Stimulated activated CD4-positive, alpha-beta T cell treated with anti-CD3 and anti-CD28 coated beads, Interleukin-1b, Interleukin-23, amount 100 ng/mL, for 1 hour (primary cell): ENCODE measurements at places on chromosomes 7 and 10.
A peak's percentile ranks its signal among the peaks of the same experiment; 100 is the strongest.

- DNase-seq = no peak
Observed at GRCh38 chr7:116443646-116444045, 55.9 kb upstream of the CAV2 start.

GRCh38 chr7:111528331-111528730 lies 34.0 kb downstream of the IMMP2L start:
- DNase-seq = no peak

DNA sequence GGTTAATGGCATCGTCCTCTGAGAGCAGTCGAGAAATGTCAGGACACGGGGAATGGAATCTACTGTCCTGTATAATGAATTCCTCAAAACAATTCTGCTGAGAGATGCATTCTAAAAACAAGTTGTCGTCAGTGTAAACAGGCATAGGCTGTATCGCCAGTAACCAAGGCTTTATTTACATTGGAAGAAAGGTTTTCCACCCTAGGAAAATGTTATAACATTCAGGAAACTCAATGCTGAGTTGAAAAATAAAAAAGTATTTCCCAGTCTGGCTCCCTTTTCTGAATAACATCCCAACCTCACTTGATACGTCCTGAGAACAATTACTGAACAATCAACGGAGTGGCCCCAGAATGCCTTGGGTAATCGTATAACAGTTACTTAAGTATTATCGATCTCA lies 79.6 kb upstream of the UCN3 start:
- no peak for DNase-seq

DNA sequence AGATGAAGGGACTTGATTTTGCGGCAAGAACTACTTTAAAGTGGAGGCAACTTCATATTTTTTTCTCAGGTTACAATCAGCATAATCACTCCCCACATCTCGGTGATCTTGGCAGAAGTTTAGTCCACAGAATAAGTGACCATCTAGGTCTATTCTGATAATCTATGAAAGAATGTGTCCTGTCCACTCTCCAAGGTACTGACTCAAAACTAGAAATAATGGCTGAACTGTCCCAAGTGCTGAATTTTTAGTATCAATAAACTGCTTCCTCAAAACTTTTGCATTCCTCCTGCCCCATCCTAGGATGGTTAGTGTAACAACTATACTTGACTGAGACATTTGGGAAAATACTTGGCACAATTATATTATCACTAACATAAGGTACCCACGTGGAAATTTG lies 10.9 kb upstream of the CHRM2 start:
- no peak for DNase-seq

- DNase-seq = no peak
Observed at GRCh38 chr10:113585949-113586348, 33.1 kb downstream of the HABP2 start.

DNA sequence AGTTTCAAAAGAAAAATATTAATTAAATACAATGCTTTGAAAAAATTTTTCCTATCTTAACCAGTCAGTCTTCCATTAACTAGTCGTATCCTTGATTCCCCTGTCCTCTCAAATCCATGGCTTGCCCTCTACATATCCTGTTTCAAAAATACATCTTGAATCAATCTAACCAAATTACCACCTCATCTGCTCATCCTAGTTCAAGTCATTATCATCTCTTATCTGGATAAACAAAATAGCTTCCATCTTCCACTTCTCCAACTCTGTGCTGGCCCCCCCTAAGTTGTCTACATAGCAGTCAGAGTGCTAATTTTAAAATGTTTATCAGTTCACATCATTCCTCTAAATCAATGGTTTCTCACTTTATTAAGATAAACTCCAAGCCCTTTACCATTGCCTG lies 125.4 kb downstream of the HBP1 start:
- DNase-seq = no peak

GRCh38 chr7:30348083-30348560 lies 63.7 kb downstream of the ZNRF2 start:
- DNase-seq = peak; percentile 21

GRCh38 chr10:76399226-76399625 lies 967.8 kb downstream of the LRMDA start:
- DNase-seq = no peak

GRCh38 chr10:89550509-89550908 lies 15.1 kb upstream of the SLC16A12 start:
- no peak for DNase-seq

- no peak for DNase-seq
Observed at GRCh38 chr10:128036011-128036615, 90.1 kb downstream of the MKI67 start.

DNA sequence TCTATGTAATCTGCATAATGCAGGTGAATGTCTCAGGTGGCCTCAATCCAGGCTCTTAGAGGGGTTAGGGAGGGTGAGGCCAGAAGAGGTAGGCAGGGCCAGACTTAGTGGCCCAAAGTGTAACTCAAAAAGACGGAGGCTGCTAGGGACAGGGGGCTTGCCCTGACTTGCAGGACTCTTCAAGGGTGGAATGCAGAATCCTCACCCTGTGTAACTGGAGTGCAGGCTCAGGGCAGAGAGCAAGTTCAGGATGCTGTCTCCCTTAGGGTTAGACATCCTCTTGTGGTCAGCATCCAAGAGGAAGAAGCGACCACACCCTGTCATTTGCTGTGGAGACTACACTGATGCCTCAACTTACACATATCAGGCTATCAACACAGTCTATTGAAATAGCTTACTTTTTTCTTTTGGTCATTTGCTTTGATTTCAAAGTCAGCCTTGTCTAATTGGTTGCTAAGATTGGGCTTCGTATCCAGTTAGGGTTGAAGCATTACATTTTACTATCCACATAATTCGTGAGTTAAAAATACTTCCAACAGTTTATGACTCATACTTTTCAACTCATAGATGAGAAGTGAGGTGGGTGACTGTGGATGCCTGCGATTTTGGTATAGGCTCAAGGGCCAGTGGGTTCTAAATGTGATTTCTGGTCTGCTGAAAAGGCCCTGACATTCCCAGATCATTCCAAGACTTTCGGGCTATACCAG lies 563.6 kb downstream of the SUGCT start:
- no peak for DNase-seq

- no peak for DNase-seq
Observed at GRCh38 chr7:30920021-30920583, 8.4 kb downstream of the AQP1 start.
